ENCODE measurements at places on chromosomes 3 and 15.

DNA sequence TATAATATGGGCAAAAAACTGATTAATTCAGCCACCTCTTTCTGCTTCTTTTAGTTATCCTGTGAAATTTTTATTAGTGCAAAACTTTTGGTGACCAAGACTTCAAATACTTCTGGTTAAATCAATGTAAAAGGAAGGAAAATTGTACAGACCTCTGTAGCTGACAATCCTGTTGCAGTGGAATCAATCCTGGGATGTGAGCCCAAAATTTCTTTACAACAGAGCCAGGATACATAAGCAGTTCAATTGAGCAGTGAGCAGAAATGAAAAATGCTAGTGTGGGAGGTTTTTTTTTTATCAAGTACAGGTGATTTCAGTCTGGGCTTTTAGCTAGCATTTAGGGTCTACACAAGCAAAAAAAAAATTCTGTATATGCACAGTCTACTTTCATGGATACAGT is 398.0 kb downstream of the OTOL1 start:
- DNase-seq, result no peak

- no peak for DNase-seq
These were observed 65.0 kb upstream of the RPL32 start for GRCh38 chr3:12906141-12906915.

GRCh38 chr3:98765721-98766120 is 2.6 kb downstream of the ST3GAL6 start:
- no peak for DNase-seq

- DNase-seq, result no peak
These were observed 168.9 kb downstream of the CNTN3 start for GRCh38 chr3:74445541-74445940.

DNA sequence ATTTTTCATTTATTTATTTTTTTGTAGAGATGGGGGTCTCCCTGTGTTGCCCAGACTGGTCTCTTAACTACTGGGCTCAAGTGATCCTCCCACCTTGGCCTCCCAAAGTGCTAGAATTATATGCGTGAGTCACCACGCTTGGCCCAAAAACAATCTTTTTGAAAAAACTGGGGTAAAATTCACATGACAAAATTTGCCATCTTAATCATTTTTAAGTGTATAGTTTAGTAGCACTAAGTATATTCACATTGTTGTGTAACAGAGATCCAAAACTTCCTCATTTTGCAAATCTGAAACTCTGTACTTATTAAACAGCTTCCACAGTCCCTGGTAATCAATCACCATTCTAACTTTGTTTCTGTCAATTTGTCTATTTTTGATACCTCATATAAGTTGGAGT is 5.2 kb downstream of the SNX1 start:
- DNase-seq, result no peak

GRCh38 chr3:72657666-72658065 is 190.6 kb downstream of the SHQ1 start:
- DNase-seq, result no peak

DNA sequence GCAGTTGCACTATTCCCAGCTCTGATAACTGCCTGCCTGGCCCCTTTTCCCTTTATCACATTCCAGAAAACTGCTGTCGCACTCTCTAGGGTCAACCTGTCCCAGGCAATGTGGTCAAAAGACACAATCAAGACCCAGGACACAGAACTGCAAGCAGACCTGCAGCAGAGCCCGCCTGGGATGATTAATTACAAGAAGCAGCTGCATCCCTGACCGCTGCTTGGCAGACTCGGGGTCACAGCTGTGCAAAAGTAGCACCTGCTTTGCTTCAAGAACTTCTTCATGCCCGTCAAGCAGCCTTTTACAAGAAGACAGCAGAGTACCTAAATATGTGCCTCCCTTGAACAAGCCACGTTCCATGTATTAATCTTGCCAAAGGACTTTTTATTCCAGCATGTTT is 120.0 kb upstream of the ST8SIA2 start:
- no peak for DNase-seq

Data from activated CD4-positive, alpha-beta T cell treated with anti-CD3 and anti-CD28 coated beads, Interleukin-2, amount 50 U/mL, for 16 hours (primary cell).